ENCODE measurements at places on chromosomes 12 and 14.

- no peak for DNase-seq
Observed at GRCh38 chr14:94646066-94646465, 33.9 kb downstream of the SERPINA3 start.

GRCh38 chr12:24854017-24854416, 94.9 kb downstream of the BCAT1 start:
- no peak for DNase-seq

DNA sequence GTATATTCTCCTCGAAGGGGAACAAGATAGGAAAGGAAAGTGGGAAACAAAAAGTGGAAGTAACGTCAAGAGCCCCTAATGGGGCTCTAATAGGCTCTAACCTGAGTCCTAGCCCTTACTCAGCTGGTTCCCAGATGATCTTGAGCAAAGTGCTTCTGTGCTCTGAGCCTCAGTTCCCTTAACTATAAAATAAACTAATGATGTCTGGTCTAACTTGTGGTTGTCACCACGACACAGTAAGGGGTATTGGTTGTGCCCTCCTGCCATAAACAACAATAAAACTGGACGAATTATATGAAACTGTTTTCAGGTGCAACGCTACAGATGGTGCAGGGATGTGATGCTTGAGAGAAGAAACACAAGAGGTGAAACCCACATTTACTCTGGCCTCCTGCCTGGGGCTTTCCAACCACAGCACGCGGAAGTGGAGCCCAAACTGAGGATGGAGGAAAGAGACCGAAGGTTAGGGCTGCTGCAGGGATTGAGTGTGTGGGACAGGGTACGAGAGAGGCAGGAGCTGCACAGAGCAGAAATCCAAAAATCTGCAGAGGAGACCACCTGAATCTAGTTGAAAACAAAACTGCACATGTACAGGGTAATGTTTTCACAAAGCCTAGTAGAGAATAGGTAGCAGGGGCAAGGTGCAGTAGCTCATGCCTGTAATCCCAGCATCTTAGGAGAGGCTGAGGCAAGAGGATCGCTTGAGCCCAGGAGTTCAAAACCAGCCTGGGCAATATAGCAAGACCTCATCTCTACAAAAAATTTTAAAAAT, 45.6 kb upstream of the BCL2L14 start:
- no peak for DNase-seq

GRCh38 chr12:131112021-131112420, 158.3 kb downstream of the ADGRD1 start:
- DNase-seq, result no peak

DNA sequence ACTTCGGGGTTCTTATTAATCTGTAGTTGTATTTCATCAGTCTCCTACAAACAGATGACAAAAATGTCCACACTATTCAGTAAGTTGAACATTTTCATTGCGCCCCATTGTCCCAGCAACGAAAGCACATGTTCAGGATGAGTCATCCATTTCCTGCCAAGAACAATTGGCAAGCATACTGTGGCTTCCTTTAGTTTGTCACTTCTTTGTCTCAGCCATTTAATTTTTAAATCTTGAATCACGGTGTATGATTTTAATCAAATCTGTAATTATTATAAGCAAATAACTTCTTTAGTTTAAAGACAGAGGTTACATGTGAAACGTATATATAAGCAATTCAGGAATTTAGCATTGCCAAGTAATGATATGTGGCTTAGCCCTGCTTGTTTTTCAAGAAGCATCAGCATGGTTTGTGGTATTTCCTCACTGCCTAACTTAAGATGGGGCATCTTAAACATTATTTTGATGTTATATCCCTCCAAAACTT, 211.3 kb upstream of the KRR1 start:
- peak; percentile 69 for DNase-seq

GRCh38 chr12:2669560-2669959, 125.2 kb upstream of the FKBP4 start:
- no peak for DNase-seq

- DNase-seq, result no peak
Observed at GRCh38 chr12:4643747-4644146, 5.1 kb downstream of the AKAP3 start.

GRCh38 chr14:73884438-73885190, 2.0 kb upstream of the ZNF410 start:
- no peak for DNase-seq

DNA sequence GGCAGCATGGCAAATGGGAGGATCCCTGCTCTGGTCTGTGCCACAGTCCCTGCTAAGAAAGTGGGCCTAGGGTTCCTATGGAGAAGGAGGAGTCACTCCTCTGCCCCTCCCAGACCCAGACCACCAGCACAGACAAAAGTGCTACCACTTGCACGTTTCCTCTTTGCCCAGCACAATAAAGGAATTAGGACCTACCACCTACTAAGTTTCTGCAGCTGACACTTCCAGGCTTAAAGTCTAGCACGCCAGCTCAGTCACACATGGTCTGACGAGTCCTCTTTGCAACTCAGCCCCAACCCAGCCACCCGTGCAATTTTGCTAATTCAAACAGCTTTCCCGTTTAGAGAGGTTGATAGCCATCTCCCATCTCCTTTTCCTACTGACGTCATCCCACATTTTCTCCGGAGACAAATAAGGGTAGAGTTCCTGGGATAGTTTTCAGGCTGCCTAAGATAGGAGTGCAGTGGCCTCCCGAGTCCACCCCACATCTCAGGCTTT, 66.2 kb upstream of the PTGR2 start:
- DNase-seq, result no peak

DNA sequence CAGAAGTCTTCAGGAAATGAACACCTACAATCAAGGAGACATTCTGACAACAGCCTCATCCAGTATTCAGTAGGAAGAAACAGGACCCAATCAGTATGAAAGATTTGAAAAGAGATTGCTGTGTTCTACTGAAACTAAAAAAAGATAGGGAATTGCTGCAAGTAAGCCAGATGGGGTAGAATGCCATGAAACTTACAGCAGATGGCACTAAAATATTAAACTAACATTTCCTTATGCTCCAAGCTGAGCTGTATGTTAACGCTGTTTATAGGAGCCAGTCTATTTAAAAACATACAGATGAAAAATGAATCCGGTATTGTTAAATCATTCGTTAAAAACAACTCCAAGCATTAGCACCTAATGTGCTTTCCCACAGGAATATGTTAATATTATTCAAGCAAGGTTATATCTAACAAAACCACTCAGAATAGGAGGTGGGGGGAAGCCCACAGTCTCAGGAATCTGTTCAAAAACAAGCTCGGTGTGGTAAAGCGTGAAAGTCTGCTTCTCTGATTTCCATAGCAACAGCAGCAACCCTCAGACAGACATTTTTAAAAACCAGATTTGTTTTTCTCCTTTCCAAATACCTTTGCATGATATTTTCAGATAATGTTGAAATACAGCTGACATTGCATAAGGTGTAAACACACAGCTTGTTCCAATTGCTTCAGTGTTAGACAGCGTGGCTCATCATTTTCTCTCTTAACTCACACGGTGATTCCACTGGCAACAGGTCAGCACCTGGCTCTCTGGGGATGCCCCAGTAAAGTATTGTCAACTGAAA, 131.4 kb upstream of the CCDC175 start:
- no peak for DNase-seq

DNA sequence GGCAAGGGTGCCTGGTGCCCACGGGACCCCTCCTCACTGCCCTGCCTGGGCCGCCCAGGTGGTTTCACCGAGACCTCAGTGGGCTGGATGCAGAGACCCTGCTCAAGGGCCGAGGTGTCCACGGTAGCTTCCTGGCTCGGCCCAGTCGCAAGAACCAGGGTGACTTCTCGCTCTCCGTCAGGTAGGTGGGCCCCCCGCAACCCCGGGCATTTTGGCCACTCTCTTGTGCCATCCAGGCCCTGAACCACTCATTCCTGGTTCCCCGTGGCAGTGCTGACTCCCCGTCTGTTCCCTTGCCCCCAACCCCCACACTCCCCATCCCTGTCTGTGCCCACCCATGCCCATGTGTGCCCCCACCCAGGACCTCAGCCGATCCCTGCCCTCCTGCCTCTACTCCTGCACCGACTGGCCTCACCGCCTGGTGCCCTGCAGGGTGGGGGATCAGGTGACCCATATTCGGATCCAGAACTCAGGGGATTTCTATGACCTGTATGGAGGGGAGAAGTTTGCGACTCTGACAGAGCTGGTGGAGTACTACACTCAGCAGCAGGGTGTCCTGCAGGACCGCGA, 480 bp downstream of the PTPN6 start:
- DNase-seq, result no peak
